GM23338 (cell line): ENCODE measurements at places on chromosomes 1 and 21. TPM values are rescaled to one million over a fixed set of nuclear protein-coding genes. Genes with fewer than 3 reads are reported as not detected.

The KDF1 gene
- polyA plus RNA-seq, result 13.6 and 17.4 TPM in 2 replicates

DNA sequence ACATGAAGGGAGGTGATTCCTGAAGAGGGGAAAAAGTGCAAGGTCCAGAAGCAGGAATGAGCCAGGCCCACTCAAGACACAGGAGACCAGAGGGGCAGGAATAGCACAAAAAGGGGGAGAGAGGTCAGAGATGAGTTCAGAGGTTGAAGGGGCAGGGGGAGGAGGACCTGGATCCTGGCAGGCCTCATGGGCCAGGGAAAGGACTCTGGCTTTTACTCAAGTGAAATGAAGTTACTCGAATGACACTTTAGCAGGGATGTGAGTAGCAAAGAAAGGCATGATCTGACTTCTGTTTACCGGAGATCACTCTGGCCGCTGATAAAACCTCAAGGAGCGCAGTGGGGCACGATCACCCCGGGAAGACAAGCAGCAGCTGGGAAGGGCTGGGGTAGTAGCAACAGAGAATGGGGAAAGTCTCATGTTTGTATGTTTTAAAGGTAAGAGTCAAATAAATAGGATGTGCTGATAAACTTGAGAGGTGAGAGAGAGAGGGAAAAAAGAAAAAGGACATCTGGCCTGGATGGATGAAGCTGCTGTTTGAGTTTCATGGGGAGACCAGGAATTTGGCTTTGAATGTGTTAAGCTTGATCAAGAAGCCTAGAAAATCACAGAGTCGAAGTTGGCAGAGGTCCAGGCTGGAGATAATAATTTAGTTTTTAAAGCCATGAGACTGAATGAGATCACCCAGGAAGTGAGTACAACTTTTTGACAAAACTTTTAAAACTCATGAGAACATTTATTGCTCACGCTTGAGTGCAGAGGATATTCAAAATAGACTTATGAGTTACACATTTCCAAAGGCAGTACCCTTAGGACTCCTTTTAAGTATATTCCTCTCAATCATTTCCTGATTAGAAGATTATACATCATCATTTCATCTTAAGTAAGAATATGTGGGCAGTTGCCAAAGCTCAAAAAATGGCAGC, 156.0 kb downstream of the RERE start:
- H3K4me1 ChIP-seq, result peaks cover 66% of the 10 kb centered on the region
- DNase-seq, result peak; percentile 36
- H3K27ac ChIP-seq, result peak overlapping the region; percentile 73
- H3K36me3 ChIP-seq, result no peaks in the 10 kb centered on the region
- H3K4me3 ChIP-seq, result no peak overlapping the region

- no peaks in the 10 kb centered on the region for H3K36me3 ChIP-seq
- H3K27me3 ChIP-seq, result no peaks in the 10 kb centered on the region
- H3K4me1 ChIP-seq, result peaks cover 7% of the 10 kb centered on the region
- no peak overlapping the region for H3K27ac ChIP-seq
Observed at GRCh38 chr1:86541859-86542258, 5.0 kb upstream of the CLCA4 start.

- H3K4me3 ChIP-seq, result no peak overlapping the region
- no peaks in the 10 kb centered on the region; the same call in 1 of the 2 replicates for H3K4me1 ChIP-seq
- H3K27ac ChIP-seq, result no peak overlapping the region
- no peaks in the 10 kb centered on the region for H3K36me3 ChIP-seq
Observed at GRCh38 chr1:36253161-36253862, 29.1 kb downstream of the THRAP3 start.

- no peak overlapping the region for H3K4me3 ChIP-seq
- H3K27me3 ChIP-seq, result peaks cover 12% of the 10 kb centered on the region
- DNase-seq, result no peak
- H3K36me3 ChIP-seq, result no peaks in the 10 kb centered on the region
- H3K4me1 ChIP-seq, result peaks cover 11% of the 10 kb centered on the region; the same call in 1 of the 2 replicates
- H3K27ac ChIP-seq, result no peak overlapping the region
Observed at GRCh38 chr1:234489007-234489697, 10.2 kb upstream of the TARBP1 start.

DNA sequence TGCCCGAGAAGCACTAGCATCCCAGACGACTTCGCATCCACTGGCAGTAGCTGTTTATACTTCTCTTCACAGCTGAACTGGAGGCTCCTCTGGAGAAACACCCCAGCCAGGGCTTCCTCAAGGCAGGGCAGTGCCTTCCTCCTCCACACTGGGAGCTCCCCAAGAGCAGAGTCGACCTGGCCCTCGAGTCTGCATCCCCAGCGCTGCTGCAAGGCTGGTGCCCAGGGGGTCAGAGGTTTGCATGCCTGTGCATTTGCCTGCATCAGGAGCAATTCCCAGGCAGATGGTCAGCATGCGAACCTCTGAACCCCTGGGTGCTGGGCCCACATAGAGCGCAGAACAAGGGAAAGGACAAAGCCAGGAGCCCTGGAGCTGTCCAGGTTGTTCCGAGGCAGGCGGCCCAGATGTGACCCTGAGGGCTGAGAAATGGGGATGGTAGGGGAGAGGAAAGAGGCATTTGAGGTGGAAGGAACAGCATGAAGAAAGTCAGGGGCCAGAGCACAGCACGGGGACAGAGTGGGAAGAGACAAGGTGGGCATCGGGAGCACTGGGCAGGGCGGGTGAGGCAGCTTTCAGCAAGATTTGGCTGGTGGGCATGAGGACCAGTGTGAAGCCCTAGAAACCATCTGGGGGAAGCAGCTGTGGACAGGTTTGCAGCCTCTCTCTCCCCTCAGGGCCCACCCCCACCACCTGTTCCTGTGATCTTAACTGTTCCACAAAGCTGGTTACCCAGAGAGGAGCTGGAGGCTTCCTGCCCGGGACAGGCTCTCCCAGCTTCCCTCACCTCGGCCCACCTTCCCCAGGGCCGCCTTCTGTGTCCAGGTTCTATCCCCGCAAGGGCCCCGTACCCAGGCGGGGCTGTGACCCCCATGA, 6.4 kb upstream of the S100A8 start:
- H3K27me3 ChIP-seq, result no peaks in the 10 kb centered on the region
- H3K4me1 ChIP-seq, result no peaks in the 10 kb centered on the region
- H3K36me3 ChIP-seq, result no peaks in the 10 kb centered on the region
- H3K27ac ChIP-seq, result no peak overlapping the region
- no peak overlapping the region for H3K4me3 ChIP-seq

DNA sequence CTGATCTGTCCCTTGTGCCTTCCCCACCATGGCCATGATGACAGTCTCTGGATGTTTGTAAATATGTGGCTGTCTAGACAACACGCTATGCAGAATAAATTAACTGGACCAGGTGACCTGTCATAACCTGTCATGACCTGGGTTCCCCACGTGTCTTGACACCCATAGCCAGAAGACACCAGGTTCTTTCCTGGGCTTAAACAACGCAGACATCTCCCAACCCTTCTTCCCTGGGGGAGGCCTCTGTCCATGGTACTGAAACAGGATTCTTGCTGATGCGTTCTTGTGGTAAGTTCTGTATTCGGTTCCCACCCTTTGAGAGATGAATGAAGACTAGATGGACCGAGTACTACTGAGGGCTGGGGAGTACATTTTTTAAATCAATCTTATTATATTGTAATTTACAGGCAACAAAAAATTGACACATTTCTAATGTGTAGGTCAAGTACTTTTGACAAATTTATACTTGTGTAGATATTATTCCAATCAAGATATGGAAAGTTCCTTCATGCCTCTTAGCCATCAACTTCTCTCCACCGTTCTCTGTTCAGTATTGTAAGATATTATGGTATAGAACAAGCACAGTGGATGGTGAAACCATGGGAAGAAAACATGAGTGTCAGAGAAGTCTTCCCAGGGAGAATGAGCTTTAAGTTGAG, 738.8 kb downstream of the PTPRU start:
- H3K27ac ChIP-seq, result peak overlapping the region; percentile 83
- no peaks in the 10 kb centered on the region for H3K27me3 ChIP-seq
- H3K4me3 ChIP-seq, result no peak overlapping the region
- DNase-seq, result peak; percentile 75

- peak overlapping the region; percentile 70 for H3K27ac ChIP-seq
- no peak overlapping the region for H3K4me3 ChIP-seq
- no peaks in the 10 kb centered on the region for H3K36me3 ChIP-seq
- peak; percentile 69 for DNase-seq
- no peaks in the 10 kb centered on the region for H3K27me3 ChIP-seq
Observed at GRCh38 chr1:167136191-167136614, 42.3 kb downstream of the STYXL2 start.

GRCh38 chr21:35732788-35733187, 327.5 kb downstream of the SETD4 start:
- no peak overlapping the region for H3K27ac ChIP-seq
- no peaks in the 10 kb centered on the region for H3K4me1 ChIP-seq
- H3K36me3 ChIP-seq, result no peaks in the 10 kb centered on the region
- no peaks in the 10 kb centered on the region for H3K27me3 ChIP-seq

- H3K27ac ChIP-seq, result no peak overlapping the region
- peak; percentile 97 for DNase-seq
- no peak overlapping the region for H3K4me3 ChIP-seq
Observed at GRCh38 chr1:115807723-115808122, 33.2 kb downstream of the NHLH2 start.
